ENCODE measurements at places on chromosomes 12 and 14.

GRCh38 chr12:49359671-49360070, 7.6 kb upstream of the SPATS2 start:
- no peak for DNase-seq

- DNase-seq = peak; percentile 21
Measured at GRCh38 chr12:78802593-78802992, 62.0 kb upstream of the SYT1 start.

GRCh38 chr12:124006846-124007713, 34.1 kb downstream of the ZNF664 start:
- DNase-seq = no peak

DNA sequence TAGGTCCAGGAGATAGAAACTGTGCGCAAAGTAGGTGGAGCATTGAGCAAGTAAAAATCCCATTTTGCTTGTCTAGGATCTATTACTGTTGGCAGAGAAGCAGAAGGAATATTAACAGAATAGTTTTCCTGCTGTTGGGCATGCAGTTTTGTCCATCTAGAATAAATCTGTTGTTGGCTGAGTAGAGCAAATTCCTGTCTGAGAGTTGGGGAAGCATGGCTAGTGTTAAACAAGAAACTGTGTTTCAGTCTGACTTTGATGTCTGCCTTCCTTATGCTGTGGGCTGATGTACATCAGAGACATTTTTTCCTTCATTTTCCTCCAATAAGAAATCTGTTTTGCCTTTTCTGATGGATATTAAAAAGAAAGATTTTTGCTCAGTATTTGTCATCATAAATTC, 98.2 kb downstream of the RAD52 start:
- DNase-seq = no peak

DNA sequence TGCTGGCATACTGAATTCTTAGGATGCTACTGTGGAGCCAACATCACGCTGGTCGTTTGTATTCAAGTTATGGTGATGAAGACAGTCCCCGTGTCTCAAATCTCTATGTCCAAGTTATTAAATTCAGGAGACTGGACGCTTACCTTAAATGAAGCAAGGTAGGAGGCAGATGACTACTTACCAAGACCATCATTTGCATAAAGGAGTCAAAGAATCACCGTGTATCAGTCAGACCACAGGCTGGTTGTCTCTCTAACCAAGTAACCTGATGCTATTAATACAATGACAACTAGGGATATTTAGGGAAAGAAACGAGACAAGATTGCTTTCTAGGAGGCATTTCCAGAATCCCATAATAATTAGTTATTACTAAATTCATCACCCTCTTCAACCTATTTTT, 78.1 kb upstream of the FRMD6 start:
- DNase-seq = no peak

DNA sequence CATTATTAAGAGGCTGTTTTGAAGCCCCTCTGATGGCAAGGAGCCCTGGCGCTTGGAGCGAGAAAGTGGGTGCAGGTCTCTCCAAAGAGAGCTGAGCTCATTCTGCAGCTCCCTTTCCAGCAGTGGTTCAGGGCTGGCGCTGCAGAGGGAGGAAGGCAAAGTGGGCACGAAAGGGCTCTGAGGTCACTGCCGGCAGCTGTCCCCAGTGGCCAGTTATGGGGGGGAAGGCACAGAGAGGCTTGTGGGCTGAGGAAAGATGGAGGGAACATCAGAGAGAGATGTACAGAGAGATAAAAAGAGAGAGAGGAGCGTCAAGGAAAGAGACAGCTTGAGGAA, 75.2 kb upstream of the TBX5 start:
- no peak for DNase-seq

- DNase-seq = no peak
Measured at GRCh38 chr12:54751493-54751892, 102.8 kb upstream of the MUCL1 start.

DNA sequence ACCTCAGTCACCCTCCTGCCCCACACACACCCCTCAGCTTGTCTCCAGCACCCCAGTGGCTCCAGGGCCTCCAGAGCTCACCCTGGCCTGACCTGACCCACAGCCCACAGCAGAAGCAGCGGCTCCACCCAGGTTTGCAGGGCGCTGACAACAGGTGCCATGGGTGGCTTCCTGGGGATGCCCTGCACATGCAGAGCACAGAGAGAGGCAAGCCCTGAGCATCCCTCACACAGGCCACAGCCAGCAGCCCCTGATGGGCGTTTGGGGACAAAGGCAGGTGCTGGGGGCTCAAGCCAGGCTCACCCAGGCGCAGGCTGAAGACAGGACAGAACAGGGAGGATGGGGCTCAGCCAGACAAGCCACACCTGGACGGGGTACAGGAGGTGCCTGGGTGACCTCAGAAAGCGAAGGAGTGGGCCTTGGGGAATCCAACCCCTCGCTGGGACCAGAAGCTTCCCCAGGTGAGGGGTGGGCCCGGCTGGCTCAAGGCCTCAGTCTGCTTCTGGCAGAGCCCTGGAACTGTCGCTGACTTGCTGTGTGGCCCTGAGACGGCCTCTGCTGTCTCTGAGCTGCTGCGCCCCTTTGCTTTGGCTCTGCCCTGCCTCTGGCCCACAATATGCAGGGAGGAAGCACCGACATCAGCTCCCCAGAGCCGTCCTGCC, 10.6 kb downstream of the ARL6IP4 start:
- DNase-seq = no peak

- DNase-seq = peak; percentile 78
Measured at GRCh38 chr14:50559990-50560930, at the start of gene ATL1. Gene ATL1, plus strand, starts transcription at chr14:50560145. Its CDS starts 121 bp downstream, at chr14:50560266.

GRCh38 chr12:91973813-91974212, 171.8 kb downstream of the BTG1 start:
- no peak for DNase-seq

GRCh38 chr12:109110988-109111495, 5.3 kb upstream of the ACACB start:
- DNase-seq = peak; percentile 90
